ENCODE measurements at places on chromosomes 7 and 10.

DNA sequence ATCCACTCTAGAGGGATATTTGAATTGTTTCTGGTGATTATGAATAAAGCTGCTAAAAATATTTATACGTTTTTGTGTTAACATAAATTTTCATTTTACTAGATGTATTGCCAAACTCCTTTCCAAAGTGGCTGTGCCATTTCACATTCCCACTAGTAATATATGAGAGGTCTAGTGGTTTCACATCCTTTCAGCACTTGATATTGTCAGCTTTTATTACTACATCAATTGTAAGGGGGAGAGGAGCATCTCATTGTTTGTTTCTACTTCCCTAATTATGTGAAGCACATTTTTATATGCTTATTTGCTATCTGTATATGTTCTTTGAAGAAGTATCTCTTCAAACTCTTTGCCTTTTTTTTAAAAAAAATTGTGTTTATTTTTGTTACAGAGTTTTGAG, 184.5 kb downstream of the ADK start:
- DNase-seq, result no peak

DNA sequence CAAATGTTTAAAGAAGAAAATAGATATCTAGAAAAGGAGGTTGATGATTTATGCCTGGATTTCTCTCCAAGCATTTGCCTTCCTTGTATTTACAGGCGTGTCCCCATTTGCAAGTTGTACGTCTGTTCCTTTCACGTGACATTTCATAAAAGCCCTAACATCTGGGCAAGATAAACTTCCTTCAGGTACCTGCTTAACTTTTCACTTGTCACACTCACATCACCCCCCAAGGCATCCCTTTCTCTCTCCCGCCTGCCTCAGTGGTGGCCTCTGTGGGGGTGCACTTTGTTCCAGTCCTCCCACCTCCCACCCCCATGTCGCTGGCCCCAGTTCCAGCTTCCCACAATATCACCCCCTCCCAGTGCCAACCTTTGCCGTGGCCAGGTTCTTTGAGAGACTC, 6.7 kb downstream of the TWIST1 start:
- DNase-seq, result no peak

DNA sequence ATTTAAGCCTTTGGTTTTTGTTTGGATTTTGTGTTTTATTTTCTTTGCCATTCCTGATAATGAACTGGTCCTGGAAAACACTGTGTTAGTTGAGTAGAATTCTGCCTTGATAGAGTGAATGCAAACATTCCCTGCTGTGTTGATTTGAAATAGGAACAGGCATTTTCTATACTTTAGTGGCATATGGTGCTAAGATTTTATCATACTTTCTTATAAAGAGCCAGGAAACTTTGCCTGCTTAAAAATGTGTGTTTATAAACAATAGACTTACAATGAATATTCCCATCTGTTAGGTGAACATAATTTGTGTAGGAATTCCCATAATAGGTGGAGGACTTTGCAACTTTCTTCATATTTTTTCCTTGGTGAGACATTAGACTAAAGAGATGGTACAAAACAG, 333.3 kb downstream of the SDK1 start:
- DNase-seq, result no peak

DNA sequence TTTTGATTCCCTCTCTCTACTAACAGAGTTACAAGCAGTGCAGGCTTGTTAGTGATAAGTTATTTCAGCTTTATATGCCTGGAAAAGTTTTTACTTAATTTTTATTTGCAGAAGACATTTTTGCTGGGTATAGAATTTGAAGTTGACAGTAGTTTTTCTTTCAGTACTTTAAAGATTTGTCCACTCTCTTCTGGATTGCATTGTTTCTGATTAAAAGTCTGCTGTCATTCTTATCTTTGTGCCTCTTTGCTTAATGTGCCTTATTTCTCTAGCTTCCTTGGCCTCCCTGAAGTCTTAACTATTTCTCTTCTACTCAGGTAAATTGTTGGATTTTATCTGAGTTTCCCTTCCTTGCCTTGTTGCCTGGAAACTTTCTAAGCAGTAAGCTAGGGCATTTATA, 36.2 kb downstream of the PLCE1 start:
- DNase-seq, result no peak

GRCh38 chr7:22611758-22612079, 111.7 kb upstream of the STEAP1B start:
- no peak for DNase-seq

DNA sequence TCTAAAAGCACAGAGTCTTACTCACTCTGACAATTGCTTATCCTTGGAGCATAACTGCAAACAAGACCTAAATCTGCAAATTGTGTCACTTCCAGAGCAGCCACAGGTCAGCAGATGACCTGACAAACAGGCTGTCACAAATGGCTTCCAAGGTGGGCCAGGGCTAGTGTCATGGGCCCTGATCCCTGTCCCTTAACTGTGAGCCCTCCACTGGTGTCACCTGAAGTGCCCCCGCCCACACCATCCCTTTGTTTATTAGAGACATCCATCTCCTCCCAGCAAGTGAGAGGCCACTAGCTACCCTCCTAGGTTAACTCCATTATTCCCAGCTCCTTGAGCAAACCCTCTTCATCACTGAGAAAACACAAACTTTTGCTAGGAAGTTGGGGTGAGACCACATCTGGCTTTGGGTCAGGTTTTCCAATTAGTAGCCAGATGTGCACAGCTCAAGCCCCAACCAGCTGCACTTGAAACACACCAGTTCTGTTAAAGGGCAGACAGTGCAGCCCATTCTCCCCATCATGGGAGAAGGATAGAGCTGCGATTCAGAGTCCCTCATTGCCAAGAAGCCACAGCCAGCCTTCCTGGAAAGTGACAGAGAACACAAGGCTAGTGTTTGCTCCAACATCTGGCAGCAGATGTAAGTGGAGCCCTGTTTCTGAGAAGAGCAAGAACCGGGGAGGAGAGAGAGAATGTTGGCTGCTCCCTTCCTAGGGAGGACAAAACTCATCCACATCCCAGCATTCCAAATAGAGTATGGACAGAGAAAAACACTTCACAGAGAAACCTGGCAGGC, 75.7 kb upstream of the NANOS1 start:
- DNase-seq, result no peak

- DNase-seq, result no peak
Measured at GRCh38 chr10:122029499-122030199, 40.7 kb downstream of the TACC2 start.

GRCh38 chr7:23558303-23558702, 26.5 kb upstream of the TRA2A start:
- DNase-seq, result no peak

- DNase-seq, result no peak
Measured at GRCh38 chr7:104153287-104153686, 54.5 kb downstream of the ORC5 start.

DNA sequence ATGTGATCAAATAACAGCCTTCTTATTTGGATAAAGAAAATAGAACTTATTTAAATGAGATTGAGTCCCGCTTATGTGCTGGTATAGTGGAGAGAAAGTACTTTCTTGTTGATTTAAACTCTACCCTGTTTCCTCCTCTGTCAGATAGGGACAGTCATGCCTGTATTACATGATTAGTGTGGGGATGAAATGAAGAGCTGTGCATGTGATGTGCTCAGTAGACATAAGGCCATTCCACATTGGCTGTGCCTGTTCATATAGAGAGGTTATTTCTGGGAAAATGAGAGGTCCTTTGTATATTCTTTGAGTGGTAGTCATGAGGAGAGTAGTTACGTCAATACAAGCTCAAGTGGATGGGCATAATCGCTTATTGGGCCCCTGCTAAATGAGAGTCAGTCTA, 5.7 kb downstream of the MTURN start:
- no peak for DNase-seq

- DNase-seq, result no peak
Measured at GRCh38 chr7:41367967-41368882, 334.7 kb downstream of the INHBA start.

DNA sequence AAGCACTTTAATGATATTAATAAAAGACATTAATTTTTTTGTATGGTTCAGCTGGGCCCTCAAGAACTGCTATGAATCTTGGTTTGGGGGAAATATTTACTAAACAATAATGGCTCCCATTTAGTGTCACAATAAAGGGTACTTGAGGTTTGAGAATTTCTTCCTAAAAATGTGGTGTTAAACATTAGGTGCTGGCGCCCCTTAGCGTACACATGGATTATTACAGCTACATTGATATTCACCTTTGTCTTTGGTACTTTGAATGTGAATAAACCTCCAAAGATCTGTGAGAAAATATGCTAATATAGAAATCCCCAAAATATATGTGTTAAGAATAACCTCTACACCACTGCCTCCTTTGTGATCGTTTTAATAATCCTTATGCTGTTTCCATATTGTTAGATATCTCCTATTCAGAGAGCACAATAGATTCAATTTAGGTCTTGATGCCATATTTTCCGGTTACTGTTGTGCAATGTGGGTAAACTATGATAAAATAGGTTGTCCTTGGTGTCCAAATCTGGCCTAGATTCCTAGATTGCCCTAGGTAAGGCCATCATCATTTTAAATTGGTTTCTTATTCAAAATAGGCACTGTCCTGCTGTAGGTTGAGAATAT, 161.8 kb upstream of the CACNA2D1 start:
- peak; percentile 25 for DNase-seq

- no peak for DNase-seq
Measured at GRCh38 chr7:32047075-32047474, 23.1 kb downstream of the PDE1C start.

- DNase-seq, result no peak
Measured at GRCh38 chr10:44862006-44862751, 49.0 kb upstream of the TMEM72 start.

DNA sequence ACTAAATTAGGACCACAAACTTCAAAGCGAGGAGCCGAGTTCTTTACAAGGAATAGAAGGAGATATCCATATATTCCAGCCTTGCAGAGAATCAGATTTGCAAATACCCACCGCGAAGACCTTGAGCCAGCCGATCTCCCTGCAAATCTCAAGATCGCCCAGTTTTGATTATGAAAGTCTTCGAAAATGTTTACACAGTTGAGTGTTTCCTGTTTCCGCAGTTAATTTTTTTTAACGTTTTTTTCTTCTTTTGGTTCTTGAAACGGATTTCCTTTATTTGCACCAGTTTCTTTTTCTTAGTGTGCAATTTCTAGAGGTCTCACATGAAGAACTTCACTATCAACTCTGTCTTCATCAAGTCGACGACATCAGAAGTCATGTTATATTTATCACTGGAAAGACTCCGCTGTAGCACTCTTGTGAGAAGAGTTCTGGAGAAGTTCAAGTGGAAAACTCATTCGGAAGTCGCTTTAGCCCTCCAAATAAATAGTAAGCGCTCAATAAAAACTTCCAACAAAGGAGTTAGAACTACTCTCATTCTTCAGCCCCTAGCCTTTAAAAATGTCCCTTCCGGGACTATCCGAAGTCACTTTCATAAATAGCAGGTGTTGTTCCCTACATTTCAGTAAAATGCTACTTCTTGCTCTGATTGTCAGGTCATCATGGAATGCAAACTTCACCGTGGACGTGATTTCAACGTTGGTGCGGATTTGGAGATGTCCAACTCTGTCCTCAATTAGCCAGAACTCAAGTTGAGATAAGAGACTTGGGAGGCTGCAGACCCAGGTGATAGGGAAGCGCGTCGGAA, 11.9 kb upstream of the SPAG6 start:
- DNase-seq, result no peak

DNA sequence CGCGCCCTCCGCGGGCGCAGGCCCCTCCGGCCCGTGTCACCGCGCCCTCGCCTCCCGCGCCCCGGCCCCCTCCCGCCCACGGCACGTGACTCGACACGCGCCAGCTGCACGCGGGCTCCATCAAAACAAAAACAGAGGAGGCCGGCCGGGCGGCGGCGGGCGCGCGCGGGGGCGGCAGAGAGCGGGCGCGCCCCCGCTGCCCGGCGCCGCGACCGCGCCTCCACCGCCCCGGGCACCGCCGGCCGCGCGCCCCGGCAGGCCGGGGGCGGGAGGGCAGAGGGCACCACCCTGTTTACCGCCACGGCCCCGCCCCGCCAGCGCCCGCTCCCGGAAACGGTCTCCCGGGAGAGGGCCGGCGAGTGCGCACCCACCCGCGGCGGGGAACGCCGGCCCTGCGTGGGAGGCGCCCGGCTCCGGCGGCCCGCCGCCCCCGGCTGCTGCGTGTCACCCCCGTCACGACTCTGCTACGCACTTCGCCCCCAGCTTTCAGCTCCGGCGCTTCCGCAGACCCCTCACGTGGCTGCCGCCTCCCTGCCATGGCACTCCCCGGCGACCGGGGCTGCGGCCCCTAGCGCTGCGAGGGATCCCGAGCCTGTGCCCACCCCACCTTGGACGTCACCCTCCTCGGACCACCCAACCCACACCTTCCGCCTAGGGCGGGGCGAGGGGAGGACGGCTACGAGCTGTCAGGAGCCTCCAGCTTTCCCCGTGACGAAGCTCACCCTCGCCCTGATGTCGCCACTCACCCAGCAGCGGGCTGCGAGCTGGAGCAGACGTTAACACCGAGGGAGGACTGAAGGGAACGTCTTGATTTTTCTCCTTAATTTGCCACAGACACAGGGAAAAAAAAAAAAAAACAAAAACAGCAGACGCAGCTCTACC, 221.6 kb upstream of the MKLN1 start:
- DNase-seq, result peak; percentile 49

DNA sequence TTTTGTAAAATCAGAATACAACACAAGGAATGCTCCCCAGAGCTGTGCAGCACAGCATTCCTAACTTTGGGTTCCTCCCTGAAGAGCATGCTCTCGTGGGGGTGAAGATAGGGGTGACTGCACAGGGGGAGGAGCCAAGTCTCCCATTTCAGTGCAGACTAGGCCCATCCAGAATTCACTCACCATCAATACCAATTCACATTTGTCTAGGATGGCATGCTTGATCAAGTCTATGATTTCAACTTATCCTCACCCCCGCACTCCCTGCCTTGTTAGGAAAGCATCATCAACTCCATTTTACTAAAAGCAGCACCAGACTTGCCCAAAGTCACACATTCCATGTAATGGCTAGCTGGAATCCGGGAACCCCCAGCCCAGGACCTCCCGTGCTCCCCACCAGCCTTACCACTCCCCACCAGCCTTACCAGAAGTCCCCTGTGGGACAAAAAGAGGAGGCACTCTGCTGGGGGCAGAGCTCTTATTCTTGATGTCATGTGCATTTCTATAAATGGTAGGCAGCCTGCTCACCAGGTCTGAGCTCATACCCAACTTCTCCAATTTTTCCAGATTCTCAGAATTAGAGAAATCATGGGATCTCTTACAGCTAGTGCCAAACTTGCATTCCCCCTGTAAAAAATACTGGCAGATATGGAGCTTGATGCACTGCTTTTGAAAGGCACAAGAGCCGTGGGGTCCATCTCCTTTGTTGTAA, 6.2 kb downstream of the PARP12 start:
- DNase-seq, result no peak

GRCh38 chr10:116737627-116738327, 4.6 kb downstream of the HSPA12A start:
- DNase-seq, result no peak

- DNase-seq, result no peak
Measured at GRCh38 chr7:16721541-16721940, 32.0 kb upstream of the TSPAN13 start.
